ENCODE measurements at places on chromosomes 4 and X. TPM values are rescaled to one million over a fixed set of nuclear protein-coding genes. Genes with fewer than 3 reads are reported as not detected.

USP51 gene
- total RNA-seq = 0.75 TPM

BCORL1 gene
- 1.3 TPM for total RNA-seq

ALPK1 gene
- 8.3 TPM for total RNA-seq

PAGE4 gene
- total RNA-seq = not detected

CT45A5 gene
- total RNA-seq = not detected

BEX5 gene
- total RNA-seq = 3.9 TPM

RIPPLY1 gene
- not detected for total RNA-seq

SMIM10 gene
- 0.63 TPM for total RNA-seq

TMEM164 gene
- 13.3 TPM for total RNA-seq

RTL3 gene
- under 0.01 TPM for total RNA-seq

All from endothelial cell of coronary artery (primary cell).